ENCODE measurements at places on chromosomes 16 and 17. TPM values are rescaled to one million over a fixed set of nuclear protein-coding genes. Genes with fewer than 3 reads are reported as not detected.

GRCh38 chr16:26680671-26681070 lies 386.1 kb upstream of the C16orf82 start:
- H3K4me3 ChIP-seq = no peak overlapping the region
- H3K27me3 ChIP-seq = no peaks in the 10 kb centered on the region
- no peaks in the 10 kb centered on the region for H3K36me3 ChIP-seq
- no peak for DNase-seq
- no peak overlapping the region for H3K27ac ChIP-seq
- H3K4me1 ChIP-seq = no peaks in the 10 kb centered on the region

- H3K36me3 ChIP-seq = no peaks in the 10 kb centered on the region
- H3K27me3 ChIP-seq = no peaks in the 10 kb centered on the region
- H3K4me1 ChIP-seq = no peaks in the 10 kb centered on the region
- peak; percentile 41 for DNase-seq
- H3K4me3 ChIP-seq = no peak overlapping the region
- H3K27ac ChIP-seq = no peak overlapping the region
Measured at GRCh38 chr17:6473128-6473767, 29.0 kb downstream of the PIMREG start.

- DNase-seq = no peak
- H3K4me1 ChIP-seq = no peaks in the 10 kb centered on the region
- no peaks in the 10 kb centered on the region for H3K27me3 ChIP-seq
Measured at GRCh38 chr16:24101431-24101830, 154.7 kb upstream of the CACNG3 start.

DNA sequence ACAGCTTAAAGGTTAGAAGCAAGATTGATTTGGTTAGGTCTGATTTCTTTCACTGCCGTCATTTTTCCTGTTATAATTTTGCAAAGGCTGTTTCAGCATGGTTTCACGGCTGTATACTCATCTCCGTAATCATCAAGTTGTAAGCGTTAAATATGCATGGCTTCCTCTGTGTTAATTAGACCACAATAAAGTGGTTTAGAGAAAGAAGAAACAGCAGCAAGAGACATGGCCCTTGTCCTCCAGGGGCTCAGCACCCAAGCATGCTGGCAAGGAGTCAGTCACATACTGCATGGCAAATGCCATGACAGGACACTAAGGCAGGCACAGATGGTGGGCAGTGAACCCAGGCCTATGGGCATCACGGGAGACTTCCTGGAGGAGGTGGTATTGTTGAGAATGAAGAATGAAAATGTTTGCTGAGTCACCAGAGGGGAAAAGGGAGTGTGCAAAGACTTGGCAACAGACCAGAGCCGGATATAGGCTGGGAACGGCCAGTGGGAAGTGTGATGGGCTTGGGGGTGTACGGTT lies 61.4 kb upstream of the PLCG2 start:
- H3K36me3 ChIP-seq = no peaks in the 10 kb centered on the region
- peak overlapping the region; percentile 1 for H3K27ac ChIP-seq
- H3K4me1 ChIP-seq = peaks cover 42% of the 10 kb centered on the region
- H3K4me3 ChIP-seq = no peak overlapping the region
- peak; percentile 46 for DNase-seq

DNA sequence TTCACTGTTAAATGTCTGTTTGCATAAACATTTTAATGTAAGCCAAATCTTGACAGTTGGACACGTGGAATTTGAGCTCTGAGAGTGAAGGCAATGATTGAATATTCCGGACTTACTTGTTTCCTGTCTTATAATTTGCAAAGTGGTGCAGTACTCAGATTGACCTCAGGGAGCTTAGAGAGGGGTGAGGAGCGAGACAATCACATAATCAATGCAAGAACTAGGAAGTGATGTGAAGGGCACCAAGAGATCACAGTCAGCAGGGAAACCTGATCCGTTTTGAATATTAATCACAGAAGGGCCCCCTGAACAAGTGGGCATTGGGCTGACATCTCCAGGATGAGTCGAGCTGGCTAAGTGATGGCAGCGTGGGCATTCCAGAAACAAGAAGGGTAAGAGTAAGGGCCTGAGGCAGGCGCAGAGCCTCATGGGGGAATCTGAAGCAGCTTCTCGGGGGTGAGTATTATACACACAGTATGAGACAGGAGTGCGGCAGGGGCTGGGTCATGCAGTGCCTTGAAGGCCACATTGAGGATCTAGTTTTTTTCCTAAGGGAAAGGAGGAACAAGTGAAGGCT lies 26.1 kb downstream of the TEX2 start:
- peaks cover 9% of the 10 kb centered on the region for H3K4me1 ChIP-seq
- H3K27ac ChIP-seq = no peak overlapping the region
- H3K27me3 ChIP-seq = no peaks in the 10 kb centered on the region
- H3K36me3 ChIP-seq = no peaks in the 10 kb centered on the region

CLDN7 gene
- 1.1 TPM for total RNA-seq

CRYM gene
- not detected for total RNA-seq

RGS9 gene
- total RNA-seq = 1.4 TPM

FADS6 gene
- total RNA-seq = not detected

SULT1A1 gene
- total RNA-seq = 5.9 TPM

Measured in CD8-positive, alpha-beta memory T cell (primary cell).